ENCODE measurements at places on chromosomes 12 and 14. TPM values are rescaled to one million over a fixed set of nuclear protein-coding genes. Genes with fewer than 3 reads are reported as not detected.
A peak's percentile ranks its signal among the peaks of the same experiment; 100 is the strongest.

GRCh38 chr12:128969480-128970055 is 116.3 kb downstream of the GLT1D1 start:
- no peak for DNase-seq

The PRR13 gene
- total RNA-seq: 242 TPM

DNA sequence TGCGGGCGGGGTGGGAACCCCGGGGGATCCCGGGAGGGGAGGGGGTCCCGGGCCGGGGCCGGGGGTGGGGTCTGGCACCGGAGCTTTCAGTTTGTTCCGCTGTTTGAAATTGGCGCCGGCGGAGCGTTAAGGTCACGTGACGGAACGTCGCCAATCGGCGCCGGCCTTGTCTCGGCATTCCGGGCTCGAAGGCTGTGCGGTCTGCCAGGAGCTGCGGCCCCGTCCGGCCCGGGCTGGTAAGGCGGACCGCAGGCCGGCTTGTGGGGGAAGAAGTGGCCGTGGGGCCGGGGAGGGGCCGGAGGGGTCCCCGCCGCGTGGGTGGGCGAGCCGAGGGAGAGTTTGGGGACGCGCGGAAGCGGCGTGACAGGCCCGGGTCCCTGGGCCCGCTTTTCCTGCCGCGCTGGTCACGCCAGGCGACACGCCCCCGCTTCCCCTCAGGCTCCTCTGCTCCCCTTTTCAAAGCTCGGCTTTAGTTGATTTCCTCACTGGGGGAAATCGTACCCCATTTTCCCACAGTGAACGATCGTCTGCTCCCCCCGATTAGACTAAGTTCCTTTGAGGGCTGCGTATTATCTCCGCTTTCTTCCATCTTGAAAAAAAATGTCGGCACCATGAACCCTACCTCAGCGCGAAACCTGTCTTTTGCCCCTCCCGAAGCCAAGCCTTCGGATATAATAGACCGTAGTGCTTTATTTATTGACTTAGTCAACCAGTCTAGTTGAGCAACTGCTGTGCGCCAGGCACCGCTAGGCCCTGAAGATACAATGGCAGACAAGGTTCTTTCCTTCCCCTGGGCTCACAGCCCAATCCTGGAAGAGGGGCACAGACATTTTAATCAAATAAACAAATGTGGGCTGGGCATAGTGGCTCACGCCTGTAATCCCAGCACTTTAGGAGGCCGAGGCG is at the start of the genes FOXM1 and RHNO1:
Gene FOXM1, minus strand, starts transcription at position 128 of the 906 bp plus-strand sequence. CDS start 2,696 bp downstream, outside the sequence.
Gene RHNO1, plus strand, starts transcription at position 177 of the 906 bp plus-strand sequence. CDS start 8,144 bp downstream, outside the sequence.
- peak; percentile 89 for DNase-seq

DNA sequence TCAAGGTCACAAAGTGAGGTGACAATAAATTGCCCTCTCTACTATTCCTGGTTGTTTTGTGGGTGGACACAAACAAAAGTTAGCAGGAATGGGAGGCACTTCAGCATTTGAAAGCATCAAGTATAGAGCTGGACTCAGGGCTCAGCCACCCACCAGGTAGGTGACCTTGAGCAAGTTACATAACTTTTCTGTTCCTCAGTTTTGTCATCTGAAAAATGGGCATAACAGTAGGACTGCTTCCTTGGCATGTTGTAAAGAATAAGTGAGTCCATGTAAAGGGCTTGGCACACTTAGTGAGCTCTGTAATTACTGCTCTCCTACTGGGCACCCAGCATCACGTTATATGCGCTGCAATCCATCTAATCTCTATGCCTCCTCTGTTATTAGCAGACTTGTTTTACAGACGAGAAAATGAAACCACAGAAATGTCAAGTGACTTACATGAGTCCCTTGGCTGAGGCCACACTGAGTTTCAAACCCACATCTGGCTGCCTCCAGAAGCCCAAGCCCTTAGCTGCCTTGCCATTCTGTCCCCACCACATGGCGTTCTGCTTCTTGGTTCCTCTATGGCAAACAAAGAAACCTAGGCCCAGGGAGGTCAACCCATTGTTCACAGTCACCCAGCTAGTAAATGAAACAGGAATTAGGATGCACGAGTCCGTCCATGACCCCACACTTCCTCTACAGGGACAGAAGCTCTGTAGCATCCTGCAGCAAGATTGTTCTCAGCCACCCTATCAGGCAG is 63.2 kb upstream of the SLC24A4 start:
- DNase-seq: no peak

- DNase-seq: no peak
Measured at GRCh38 chr12:92621312-92621711, 81.5 kb upstream of the PLEKHG7 start.

GRCh38 chr12:132621657-132622435 is 3.3 kb downstream of the P2RX2 start:
- DNase-seq: no peak

DNA sequence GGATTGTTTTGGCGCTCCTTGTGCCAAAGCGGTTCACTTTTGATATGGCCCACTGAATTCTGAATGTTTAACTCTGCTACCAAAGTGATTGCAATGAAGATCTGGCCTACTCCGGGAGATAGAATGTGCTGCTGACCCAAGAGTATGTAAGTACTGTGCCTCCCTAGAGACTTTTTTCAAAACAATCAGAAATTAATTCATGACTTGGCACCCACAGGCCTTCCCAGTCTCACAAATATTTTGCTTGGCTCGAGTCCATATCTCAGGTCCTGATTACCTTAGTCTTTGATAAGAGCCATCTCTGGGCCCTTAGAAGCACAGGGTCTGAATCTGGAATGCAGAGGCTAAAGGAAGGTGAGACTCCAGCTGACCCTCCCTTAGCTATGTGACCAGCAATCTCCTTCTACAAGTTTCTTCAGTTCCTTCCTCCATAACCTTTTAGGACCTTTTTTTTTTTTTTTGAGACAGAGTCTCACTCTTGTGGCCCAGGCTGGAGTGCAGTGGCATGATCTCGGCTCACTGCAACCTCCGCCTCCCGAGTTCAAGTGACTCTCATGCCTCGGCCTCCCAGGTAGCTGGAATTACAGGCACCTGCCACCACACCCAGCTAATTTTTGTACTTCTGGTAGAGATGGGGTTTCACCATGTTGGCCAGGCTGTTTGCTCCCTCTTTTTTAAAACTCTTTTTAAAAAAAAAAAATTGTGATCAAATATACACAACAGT is 49.5 kb upstream of the METAP2 start:
- DNase-seq: no peak

GRCh38 chr14:87894920-87895319 is 98.1 kb downstream of the GALC start:
- no peak for DNase-seq

GRCh38 chr12:1071182-1071581 is 80.2 kb downstream of the ERC1 start:
- DNase-seq: no peak

The TUBA1C gene
- 51.2 TPM for total RNA-seq

- peak; percentile 24 for DNase-seq
Measured at GRCh38 chr14:44928793-44929192, 33.0 kb downstream of the KLHL28 start.

The PPP1R1A gene
- not detected for total RNA-seq

DNA sequence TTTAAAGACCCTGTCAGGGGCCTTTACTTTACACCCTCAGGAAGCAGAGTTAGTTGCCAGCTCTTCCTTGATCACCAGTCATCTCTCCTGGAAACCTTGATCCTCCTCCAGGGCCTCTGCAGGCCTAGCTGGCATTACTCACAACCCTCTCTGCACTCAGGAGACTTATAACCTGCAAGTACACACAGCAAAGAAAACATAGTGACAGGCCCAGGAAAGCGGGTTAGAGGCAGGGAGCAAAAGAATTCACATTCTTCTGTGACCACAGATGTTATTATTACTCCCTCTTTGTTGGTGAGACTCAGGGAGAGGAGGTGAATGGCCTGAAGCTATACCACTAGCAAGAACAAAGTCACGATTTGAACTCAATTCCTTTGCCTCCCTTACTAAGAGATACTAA is 87.4 kb downstream of the OR11H12 start:
- DNase-seq: no peak

GRCh38 chr14:37974421-37974820 is 233.3 kb upstream of the SSTR1 start:
- DNase-seq: no peak

DNA sequence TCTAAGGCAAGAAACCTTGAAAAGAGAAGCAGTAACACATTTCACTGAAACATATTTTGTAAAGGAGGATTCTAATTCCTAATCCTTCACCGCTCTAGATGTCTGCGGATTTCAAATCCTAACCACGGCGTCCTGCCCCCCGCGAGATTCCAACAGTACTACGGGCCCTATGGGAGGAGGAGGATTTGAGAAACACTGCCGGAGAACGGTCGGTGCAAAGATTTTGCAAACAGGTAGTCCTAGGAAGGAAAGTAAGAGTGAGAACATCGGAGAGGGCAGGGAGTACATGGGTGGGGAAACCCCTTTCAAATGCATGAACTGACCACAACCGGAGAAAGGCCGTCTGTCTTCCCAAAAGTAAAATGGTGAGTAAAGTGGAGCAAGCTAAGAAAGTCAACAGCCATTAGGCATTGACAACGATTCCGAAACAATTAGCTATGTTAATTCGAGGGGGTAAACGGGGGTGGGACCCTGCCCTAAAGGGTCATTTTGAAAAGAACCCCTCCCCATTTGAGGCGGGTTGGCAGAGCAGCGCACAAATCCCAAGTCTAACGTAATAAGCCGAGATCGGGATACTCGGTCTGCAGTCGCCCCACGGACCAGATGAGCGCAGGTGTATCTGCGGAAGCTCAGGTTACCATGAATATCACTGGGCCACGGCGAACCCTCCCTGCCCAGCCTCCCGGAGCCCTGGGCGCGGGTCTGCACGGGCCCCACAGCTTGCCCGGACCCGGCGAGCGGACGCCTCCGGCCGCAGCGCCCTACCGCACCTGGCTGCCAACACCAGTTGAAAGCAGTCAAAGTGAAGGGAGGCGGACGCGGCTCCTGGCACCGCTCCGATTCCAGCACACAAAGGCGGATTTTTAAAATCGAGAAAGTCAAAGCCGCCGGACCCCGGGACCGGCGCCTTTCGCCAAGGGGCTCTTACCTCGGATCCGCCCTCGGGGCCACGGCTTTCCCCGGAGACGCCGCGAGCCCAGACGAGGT is 662 bp downstream of the EPS8 start:
- peak; percentile 49 for DNase-seq

DNA sequence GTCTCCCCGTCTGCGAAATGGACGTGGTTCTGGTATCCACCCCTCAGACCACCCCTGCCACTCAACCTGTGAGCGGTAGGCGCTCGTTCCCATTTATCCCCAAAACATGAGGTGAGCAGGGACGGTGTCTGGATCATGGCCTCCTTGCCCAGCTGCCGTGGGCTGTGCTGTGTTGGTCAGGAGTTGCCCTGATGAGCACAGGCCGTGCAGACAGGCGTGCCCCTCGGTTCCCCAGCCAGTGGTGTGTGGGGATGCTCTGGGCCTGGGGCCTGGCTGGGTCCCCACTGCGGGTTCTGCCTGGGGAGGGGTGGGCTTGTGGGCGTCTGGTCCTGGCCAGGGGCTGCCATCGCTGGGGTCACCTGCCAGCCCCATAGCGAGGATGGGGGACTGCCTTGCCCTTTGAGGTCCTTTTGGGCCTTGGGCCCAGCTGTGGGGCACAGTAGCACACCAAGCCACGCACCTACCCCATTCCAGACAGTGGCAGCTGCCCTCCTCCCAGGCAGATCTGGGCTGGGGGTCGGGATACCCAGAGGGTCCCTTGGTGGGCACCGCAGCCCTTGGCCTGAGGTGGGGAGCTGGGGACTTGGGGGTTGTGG is 11.3 kb upstream of the PUS1 start:
- DNase-seq: no peak

DNA sequence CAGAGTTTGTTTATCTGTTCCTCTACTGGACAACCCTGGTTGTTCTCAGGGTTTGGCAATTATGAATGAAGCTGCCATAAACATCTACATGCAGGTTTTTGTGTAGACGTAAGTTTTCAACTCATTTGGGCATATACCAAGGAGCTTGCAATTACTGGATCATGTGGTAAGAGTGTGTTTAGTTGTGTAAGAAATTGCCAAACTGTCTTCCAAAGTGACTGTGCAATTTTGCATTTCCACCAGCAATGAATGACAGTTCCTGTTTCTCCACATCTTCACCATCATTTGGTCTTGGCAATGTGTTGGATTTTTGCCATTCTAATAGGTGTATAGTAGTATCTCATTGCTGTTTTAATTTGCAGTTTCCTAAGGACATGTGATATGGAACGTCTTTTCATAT is 39.8 kb upstream of the FBXO33 start:
- DNase-seq: no peak

The SERPINA10 gene
- not detected for total RNA-seq

All from CD4-positive, alpha-beta memory T cell (primary cell).